ENCODE measurements at places on chromosomes 2 and 18.

DNA sequence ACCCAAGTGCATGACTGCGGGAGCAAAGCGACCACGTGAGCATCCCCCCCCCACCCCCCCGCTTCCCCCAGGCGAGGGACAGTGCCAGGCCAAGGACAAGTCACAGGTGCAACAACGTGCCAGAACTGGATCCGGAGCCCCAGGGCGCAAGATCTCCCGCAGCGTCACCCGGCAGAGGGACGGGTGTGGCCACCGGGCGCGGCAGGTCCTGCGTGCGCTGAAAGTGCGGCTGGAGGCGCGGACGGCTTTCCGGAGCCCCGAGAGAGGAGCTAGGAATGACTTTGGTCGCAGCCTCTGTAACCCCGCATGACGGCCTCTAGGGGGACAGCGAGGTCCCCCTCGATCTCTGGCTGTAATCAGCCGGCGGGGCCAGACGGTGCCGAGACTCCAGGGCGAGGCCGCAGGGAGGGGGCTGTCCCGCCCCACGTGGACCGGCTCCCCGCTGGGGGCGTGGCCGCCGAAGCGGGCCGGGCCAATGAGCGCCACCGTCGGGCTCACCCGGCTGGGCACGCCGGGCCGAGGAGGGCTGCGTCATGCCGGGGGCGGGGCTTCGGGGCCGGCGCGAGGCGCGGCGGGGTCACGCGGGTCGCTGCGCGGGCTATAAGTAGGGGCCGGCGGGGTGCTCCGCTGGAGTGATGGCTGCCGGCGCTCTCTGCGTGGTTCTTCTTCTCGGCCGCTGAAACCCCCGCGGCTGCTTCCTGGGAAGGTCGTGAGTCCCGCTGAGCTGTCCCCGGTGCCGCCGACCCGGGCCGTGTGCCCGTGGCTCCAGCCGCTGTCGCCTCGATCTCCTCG, at the start of gene SLC20A1:
Gene SLC20A1 (plus strand): TSS at position 630 of the 792 bp plus-strand sequence. CDS start 890 bp downstream, outside the sequence.
- peak; percentile 98 for DNase-seq

DNA sequence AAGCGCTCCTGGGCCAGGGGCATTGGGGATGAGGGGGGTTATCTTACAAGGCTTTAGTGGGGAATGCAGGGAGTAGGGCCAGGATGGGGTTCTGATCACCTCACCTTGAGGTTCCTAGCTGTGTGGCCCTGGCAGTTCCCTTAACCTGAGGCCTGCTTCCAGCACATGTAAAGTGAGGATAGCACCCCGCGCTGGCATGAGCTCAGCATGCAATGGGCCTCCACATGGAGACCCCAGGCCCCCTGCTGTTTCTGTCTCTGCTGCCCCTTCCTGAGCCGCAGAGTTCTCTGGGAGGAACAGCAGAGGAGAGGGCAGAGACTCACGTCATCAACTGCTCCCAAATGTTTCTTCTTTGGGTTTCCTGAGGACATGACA, 8.6 kb upstream of the TEX51 start:
- DNase-seq, result no peak

- no peak for DNase-seq
These were observed 415.6 kb upstream of the LYPD1 start for GRCh38 chr2:133085646-133086045.

GRCh38 chr2:9488583-9489547, 14.5 kb downstream of the IAH1 start:
- no peak for DNase-seq

GRCh38 chr2:111029181-111029927, 91.4 kb upstream of the BCL2L11 start:
- DNase-seq, result no peak

GRCh38 chr2:38074764-38075506, 1.0 kb downstream of the CYP1B1 start:
- DNase-seq, result peak; percentile 15

DNA sequence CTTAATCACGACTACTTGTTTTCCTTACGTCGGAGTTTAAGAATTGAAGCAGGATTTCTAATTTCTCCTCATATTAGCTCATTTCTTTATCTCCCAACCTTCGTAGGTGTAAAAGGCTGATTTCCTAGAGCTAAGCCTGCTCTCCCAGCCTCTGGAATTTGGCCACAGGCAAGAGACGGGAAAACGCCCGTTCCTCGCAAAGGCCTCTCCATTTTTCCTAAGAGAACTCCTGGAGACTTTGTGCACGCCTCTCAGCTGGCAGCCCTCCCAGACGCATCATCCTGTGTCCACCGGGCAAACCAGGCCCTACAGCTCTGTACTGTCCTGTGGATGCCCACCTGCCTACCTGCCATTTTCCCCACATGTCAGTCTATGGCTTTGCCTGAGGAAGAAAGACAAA, 106.3 kb downstream of the FTCDNL1 start:
- no peak for DNase-seq

- DNase-seq, result no peak
These were observed 10.1 kb upstream of the LCLAT1 start for GRCh38 chr2:30436859-30437435.

DNA sequence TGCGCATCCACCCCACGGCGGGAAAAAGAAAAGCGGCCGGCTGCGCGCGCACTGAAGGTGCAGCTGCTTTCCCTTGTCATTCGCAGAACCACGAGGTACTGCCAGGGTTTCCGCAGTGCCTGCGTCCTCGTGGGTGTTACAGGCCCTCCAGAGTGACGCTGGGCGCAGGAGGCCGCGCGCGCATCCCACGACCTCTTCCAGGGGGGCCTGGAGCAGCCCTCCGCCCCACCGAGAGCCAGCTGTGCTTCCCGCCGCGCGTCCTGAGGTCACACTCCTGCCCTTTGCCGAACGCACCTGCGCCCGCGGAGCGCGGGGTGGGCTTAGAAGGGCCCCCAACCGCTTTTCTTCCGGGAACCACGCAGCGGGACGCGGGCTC, 378 bp upstream of the IAH1 start:
- DNase-seq, result no peak

DNA sequence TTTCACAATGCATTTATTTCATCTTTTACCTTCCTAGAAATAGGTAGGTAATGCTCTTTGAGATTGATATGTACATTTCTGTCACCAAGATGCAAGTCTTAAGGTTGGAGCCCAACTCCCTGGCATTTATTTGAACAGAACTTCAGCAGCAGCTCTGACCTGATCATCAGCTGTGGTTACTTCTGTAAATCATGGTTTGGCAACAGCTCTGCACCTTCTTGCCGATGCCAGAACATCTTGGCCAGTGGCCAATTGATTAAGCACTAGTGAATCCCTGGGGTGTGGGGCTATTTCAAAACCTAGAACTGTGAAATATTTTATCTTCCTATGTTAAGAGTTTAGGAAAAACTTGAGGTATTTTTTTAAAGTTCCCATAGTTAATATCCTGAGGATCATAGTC, 124.8 kb upstream of the NYAP2 start:
- no peak for DNase-seq

GRCh38 chr2:109210431-109211200, 81.6 kb downstream of the SH3RF3 start:
- no peak for DNase-seq

DNA sequence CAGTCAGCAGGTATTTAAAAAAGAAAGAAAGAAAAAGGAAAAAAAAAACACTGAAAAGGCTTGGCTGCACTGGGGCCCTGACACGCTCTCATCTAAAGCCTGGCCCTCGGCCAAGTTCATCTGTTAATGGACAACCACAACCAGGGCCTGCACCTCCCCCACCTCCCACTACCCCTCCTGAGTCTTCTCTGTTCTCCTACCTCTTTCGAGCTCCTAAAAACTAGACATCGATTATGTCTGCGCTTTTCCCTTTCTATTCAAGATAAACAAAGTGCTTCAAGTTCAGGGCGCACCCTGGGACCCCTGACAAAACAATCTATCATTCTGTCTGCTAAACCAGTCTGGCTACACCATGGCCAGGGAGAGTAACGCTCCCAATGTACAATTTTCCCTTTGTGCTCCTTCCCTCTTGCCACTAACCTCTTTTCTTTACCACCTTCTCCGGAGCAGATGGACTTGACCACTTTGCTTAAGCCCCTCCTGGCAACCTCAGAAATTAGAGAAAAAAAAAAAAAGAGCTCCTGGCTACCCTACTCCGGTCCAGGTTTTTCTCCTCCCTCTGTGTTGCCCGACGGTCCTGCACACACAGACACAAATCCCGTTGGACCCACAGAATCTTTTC, 22.7 kb downstream of the BCL11A start:
- no peak for DNase-seq

- DNase-seq, result no peak
These were observed 24.3 kb downstream of the RHOB start for GRCh38 chr2:20471148-20471547.

DNA sequence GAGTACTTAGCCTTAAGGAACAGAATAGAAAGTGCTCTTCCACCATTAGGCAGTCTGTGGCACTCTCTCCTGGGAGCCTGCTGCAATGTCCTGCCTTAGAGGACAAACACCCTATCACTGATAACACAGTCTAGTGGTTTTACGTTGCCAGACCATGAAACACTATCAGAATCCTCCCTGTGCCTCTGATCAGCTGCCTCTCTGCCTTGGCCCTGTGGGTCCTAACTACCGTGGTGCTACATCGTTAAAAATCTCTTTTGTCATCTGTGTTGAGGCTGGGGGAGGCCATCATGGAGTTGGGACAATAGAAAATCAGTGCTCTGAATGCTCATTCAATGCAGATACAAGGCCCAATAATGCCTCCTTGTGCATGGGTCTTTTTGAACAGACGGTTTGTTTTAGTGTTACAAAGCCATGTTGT, 11.9 kb upstream of the APCDD1 start:
- DNase-seq, result no peak

- DNase-seq, result no peak
These were observed 202.5 kb downstream of the CTNNA2 start for GRCh38 chr2:79715338-79715737.

- DNase-seq, result no peak
These were observed 106.3 kb downstream of the GYPC start for GRCh38 chr2:126761981-126762878.

DNA sequence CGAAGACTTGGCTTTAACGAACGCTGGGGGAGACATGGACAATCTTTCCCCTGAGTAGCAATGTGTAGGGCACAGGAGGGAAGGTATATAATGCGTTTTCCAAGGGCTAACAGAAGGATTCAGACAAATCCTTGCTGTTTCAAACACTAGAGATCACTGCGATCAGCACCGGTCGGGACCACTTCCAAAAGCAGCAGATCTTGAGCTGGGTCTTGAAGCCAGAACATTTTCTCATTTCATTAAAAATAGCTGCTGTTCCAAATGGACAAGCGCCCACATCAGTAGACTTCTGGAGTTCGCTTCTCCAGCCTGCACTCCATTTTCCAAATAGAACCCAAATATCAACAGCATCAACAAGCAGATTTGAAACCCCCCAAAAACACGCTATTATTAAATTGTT, 65.1 kb upstream of the MAPRE2 start:
- no peak for DNase-seq

- DNase-seq, result no peak
These were observed 11.9 kb downstream of the CIB4 start for GRCh38 chr2:26629346-26629630.

- no peak for DNase-seq
These were observed 53.9 kb downstream of the KCTD18 start for GRCh38 chr2:200455958-200456421.

DNA sequence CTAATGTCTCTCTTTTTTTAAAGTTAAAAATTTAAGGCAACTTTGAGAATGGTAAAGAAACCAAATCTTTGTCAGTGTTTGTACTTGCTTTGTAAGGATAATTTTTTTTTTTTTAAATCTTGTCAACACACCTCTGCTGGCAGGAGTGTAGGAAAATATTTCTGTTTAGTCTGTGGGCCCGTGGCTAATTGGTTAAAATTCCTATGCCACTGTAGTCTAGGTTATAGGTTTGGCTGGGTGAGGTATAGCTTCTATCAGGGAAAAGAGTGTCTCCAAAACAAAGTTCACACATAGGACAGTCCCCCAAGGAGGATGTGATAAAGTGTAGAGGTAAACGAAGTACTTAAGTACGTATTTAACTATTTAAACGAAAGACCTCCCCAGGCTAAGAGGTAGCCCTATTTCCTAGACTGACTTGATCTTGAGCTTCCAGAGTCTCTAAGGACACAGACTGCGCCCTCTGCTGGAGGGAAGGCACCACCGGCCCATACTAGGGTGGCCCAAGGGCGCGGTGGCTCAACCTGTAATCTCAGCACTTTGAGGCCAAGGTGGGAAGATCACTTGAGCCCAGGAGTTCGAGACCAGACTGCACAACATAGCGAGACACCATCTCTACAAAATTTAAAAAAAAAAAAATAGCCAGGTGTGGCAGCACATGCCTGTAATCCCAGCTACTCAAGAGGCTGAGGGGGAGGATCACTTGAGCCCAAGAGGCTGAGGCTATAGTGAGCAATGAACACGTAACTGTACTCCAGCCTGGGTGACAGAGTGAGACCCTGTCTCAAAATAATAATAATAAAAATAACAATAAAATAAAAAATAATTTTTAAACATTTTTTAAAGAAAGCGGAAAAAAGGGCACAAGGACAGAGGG, 8.9 kb downstream of the TEX44 start:
- no peak for DNase-seq

DNA sequence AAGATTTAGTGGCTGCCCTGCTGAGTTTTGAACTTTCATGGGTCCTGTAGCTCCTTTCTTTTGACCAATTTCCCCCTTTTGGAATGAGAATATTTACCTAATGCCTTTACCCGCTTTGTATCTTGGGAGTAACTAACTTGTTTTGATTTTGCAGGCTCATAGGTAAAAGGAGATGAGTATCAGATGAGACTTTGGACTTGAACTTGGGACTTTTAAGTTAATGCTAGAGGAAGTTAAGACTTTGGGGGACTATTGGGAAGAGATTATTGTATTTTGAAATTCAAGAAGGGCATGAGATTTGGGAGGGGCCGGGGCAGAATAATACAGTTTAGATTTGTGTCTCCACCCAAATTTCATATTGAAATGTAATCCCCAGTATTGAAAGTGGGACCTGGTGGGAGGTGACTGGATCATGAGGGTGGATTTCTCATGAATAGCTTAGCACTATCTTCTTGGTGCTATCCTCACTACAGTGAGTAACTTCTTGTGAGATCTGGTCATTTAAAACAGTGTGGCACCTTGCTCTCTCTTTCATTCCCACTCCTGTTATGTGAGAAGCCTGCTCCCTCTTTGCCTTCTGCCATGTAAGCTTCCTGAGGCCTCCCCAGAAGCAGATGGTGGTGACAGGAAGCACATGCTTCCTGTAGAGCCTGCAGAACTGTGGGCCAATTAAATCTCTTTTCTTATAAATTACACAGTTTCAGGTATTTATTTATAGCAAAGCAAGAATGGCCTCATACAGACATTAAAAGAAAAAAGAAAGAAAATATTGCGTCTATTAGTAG, 6.1 kb downstream of the ADI1 start:
- no peak for DNase-seq

DNA sequence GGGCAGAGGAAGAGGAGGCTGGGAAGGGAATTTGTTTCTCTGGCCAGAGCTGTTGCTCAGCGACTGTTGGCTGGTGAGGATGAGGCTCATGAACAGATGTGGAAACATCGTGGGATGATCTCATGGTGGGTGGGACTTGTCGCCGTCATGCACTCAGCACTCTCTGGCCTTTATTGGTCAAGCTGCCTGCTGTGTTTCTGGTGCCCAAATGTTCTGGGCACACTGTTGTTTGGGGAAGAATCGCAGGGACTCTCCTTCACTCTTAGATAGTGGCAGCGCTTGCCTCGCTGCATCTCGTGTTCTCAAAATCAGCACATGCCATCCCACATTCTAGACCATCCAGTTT, 145.6 kb downstream of the AGAP1 start:
- no peak for DNase-seq

- no peak for DNase-seq
These were observed 148.6 kb downstream of the B3GNT2 start for GRCh38 chr2:62344472-62344871.

Measured in HS-27A (cell line).